ENCODE measurements at places on chromosomes 7 and 10.

GRCh38 chr10:9951481-9952257 is 1066.0 kb upstream of the CELF2 start:
- DNase-seq = no peak

- no peak for DNase-seq
Measured at GRCh38 chr10:52720018-52720417, 52.6 kb downstream of the MBL2 start.

DNA sequence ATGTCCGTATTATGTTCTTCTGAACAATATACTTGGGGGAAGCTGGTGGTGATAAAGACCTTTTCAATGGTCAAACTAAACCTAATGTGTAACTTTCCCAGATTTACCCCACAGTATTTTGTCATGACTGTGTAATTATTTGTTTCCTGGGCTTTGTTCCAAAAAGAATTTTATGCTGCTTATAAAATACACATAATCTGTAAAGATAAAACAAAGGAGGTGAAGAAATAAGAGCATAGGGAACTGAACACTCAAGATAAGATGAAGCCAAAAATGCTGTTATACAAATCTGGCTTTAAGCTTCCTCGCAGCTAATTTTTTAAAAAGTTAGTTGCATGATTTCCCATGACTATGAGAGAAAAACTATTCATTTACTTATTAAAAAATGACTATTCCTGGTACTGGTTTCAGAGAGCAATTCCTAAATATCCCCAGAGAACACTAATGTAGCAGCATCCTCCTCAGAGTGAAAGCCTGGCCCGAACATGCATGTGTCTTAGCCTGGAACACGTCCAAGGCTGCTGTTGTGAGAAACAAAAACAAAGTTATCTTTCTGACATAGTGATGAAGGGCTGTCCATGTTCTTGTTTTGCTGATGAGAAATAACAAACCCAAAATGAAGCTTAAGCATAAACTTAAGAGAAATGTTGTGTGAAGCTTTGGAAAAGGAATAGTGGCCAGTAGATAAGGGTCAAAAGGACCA is 33.9 kb downstream of the MALSU1 start:
- DNase-seq = no peak

DNA sequence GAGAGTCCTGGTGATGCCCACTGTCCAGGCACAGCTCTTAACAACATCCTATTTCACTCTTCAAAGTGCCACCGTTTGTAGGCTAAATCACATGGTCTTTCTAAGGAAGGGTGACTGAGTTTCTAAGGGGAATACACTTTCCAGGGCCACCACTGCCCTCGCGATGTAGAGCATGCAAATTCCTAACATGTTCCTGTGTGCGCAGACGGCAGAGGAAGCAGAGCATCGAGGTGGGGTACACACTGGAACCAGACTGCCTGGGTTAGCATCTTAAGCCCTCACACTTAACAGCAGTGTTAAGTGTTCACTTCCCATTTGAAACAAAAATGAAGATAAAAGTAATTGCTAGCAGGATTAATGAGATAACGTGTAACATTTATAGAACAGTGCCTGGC is 3.0 kb downstream of the VOPP1 start:
- no peak for DNase-seq

GRCh38 chr7:100674411-100675104 is 1.0 kb downstream of the GNB2 start:
- DNase-seq = no peak

- DNase-seq = no peak
Measured at GRCh38 chr7:6178298-6179029, 94.0 kb downstream of the CYTH3 start.

DNA sequence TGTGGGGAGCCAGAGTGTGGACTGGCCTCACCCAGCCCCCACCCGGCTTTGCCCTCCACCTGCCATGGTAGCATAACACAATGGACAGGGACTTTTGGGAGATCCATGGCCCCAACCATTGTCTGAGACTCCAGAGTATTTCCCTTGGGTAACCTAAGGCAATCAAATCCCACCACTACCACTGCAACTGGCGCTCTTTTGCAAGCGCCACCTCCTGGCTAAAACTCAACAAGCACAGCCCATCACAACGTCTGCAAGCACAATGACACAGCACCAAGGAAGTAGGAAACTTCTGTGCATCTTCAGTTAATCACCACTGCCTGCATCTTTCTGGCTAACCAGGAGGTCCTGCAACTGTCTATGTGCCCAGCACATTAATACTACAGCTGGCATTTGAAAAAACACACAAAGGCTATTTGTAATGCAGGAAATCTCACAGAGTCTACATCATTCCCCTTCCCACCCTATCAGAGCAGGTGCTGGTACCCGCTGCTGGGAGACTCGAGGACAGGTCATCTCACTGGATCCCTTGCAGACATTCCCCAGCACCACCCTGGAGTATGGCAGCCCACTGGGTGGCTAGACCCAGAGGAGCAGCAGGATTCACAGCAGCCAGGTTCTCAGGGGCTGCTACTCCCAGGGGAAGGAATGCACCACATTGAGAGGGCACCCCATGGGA is 27.7 kb downstream of the ANKRD26 start:
- no peak for DNase-seq

GRCh38 chr7:1883031-1883761 is 213.1 kb downstream of the ELFN1 start:
- DNase-seq = no peak

DNA sequence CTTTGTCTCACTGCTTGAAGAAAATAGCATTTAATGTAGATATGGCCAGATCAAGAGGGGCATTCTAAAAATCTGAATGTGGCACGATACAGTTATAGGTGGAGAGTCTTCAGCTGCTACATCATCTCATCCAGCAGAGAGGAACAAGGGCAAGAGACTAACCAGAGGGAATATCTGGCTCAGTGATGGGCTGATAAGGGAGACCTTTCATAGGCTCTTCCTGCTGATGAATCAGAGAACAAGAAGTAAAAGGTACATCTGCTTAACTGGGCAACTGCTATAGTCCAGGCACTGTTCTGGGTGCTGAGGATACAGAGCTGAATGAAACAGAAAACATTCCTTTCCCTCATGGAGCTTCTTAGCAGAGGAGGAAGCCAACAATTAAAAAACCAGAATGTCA is 37.9 kb downstream of the PIP4K2A start:
- DNase-seq = no peak

DNA sequence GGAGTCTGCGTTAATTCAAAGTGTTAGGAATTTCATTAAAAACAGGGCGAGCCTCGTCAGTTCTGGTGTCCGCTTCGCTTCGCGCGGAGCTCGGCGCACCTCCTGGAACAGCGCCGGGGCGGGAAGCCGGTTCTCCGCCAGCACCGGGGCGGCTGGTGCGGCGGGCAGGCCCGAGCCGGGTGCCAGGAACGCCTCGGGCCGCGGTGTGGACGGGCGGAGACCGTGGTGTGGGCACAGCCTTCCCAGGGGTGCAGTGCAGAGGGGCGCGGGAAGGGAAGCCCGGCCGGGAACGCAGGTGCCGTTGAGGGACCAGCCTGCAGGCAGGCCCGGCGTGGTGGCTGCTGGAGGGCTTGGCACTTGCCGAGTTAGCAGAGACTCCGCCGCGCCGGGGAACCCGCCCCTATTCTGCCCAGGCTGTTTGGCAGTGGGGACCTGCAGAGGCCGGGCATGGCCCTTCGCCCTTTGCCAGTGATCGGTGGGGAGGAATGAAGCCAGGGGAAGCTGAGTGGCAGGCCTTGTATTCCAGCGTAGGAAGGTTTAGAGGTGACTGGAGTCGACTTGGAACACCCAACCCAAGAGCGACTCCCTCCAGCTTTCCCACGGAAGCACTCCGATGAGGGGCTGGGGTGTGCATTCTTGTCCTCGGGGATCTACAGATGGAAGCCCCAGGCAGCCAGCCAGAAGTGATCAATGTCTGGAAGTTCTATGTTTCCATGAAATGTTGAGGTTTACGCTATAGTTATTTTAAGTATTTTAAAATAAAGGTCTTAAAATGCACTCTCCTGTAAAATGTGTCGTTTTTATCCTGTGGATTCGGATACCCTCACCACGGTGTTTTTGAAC is 945 bp upstream of the RHEB start:
- DNase-seq = peak; percentile 2

GRCh38 chr7:112515989-112516388 is 35.2 kb downstream of the LSMEM1 start:
- no peak for DNase-seq

GRCh38 chr10:4767033-4767814 is 58.8 kb upstream of the AKR1E2 start:
- DNase-seq = no peak

GRCh38 chr10:102665904-102666509 is 21.7 kb downstream of the TRIM8 start:
- no peak for DNase-seq

GRCh38 chr7:35826751-35827150 is 25.9 kb downstream of the SEPTIN7 start:
- DNase-seq = no peak

DNA sequence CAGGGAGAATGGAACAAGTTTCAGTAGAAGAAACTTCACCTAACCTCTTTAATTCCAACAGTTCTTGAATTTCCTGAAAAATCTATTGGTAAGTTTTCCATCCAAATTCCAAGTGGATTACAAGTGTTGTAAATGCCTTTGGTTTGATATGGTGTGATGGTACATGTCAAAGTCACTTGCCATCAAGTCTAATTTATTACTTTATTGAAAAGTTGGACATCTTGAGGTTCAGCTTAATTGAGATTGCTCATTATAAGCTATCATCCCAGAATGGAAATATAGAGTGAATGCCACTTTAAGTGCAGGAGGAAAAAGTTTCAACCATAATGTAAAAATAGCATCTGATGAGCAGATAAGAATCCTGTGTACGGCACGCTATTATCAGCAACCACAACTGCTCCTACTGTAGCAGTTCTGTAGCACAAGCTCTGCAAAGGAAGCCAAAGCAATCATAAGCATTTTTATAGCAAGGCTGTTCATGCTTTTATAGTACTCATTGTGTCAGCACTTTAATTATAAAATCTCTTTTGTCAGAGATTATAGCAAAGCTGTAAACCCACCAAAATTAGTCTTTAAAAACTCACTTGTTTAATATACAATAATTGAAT is 991.8 kb upstream of the PHF14 start:
- DNase-seq = no peak

GRCh38 chr10:89966211-89966610 is 264.8 kb downstream of the KIF20B start:
- DNase-seq = no peak

- DNase-seq = no peak
Measured at GRCh38 chr7:30750683-30751650, 968 bp upstream of the INMT start.

GRCh38 chr7:114943953-114944744 is 22.3 kb downstream of the MDFIC start:
- no peak for DNase-seq

GRCh38 chr10:95400787-95401186 is 110.0 kb upstream of the PDLIM1 start:
- DNase-seq = no peak

DNA sequence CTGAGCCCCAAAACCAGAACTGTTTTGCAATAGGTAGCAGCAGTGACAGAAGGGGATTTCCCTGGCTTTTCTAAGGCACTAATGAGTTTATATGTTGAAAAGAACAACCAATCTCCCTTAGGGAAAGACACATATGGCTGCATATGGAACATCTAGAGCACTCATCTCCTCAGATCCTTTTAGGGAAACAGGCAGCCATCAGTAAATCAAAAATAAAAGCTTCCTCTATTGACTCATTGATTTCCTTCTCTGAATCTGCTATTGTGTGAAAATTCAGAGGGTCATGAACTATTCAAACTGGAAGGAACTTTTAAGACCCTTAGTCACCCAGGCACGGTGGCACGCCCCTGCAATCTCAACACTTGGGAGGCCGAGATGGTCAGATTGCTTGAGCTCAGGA is 110.9 kb upstream of the NANOS1 start:
- DNase-seq = no peak

GRCh38 chr10:70662362-70663220 is 9.7 kb upstream of the ADAMTS14 start:
- DNase-seq = no peak

Data from stimulated activated CD8-positive, alpha-beta memory T cell treated with anti-CD3 and anti-CD28 coated beads, Interleukin-2, amount 100 ng/mL, for 1 hour (primary cell).